ENCODE measurements at places on chromosomes 6 and 20. TPM values are rescaled to one million over a fixed set of nuclear protein-coding genes. Genes with fewer than 3 reads are reported as not detected.

The GMPR gene
- total RNA-seq, result 96.0 TPM

The MAFB gene
- total RNA-seq, result 12.4 TPM

The EPPIN gene
- not detected for total RNA-seq

The SNAI1 gene
- 2.2 TPM for total RNA-seq

The SLC17A2 gene
- total RNA-seq, result not detected

The SIM1 gene
- not detected for total RNA-seq

- DNase-seq, result no peak
- H3K27ac ChIP-seq, result no peak overlapping the region
- no peaks in the 10 kb centered on the region for H3K36me3 ChIP-seq
- H3K4me3 ChIP-seq, result no peak overlapping the region
These were observed 25.2 kb downstream of the TRIM38 start for GRCh38 chr6:25987845-25988244.

GRCh38 chr20:47059536-47059935 is 164.9 kb downstream of the EYA2 start:
- H3K4me3 ChIP-seq, result no peak overlapping the region
- H3K27me3 ChIP-seq, result no peaks in the 10 kb centered on the region
- H3K36me3 ChIP-seq, result no peaks in the 10 kb centered on the region
- DNase-seq, result no peak

DNA sequence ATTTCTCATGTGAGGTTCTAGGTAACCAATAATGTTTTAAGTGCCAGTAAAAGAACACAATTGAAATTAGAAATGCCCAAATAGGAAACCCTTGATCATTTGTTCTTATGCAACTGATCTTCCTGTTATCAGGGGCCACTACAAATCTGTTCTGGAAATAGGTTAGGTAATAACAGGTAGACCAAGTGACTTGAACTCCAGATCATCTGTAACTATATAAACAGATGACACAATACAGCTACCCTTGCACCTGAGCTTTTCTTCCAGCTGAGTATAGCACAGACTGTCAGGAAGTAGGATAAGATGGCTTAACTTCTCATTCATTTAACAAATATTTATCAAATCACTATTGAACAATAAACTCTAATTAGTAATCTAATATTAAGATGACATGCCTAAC is 52.5 kb downstream of the MAN1A1 start:
- H3K27ac ChIP-seq, result no peak overlapping the region
- no peak overlapping the region for H3K4me3 ChIP-seq
- DNase-seq, result no peak
- H3K27me3 ChIP-seq, result no peaks in the 10 kb centered on the region
- peaks cover 12% of the 10 kb centered on the region for H3K4me1 ChIP-seq
- no peaks in the 10 kb centered on the region for H3K36me3 ChIP-seq

DNA sequence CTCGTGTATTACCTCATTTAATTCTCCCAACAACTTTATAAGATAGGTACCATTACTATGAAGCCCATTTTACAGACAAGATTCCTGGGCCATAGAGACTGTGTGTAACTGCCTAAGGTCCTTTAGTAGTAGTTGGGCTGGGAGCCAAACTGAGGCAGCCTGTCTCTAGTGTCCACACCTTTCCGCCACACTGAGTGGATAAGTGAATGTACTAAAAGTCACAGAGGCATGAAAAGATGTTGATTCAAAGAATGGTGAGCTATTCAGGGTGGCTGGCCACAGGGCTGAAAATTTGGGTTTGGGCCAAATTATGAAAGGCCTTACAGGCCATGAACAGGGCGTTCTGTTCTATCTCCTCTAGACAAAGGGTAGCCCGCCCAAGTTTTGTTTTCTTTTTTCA is 11.0 kb downstream of the CD24 start:
- H3K4me1 ChIP-seq, result no peaks in the 10 kb centered on the region
- no peaks in the 10 kb centered on the region for H3K36me3 ChIP-seq

- no peaks in the 10 kb centered on the region for H3K4me1 ChIP-seq
- no peak overlapping the region for H3K4me3 ChIP-seq
- no peaks in the 10 kb centered on the region for H3K36me3 ChIP-seq
- H3K27ac ChIP-seq, result no peak overlapping the region
- peaks cover 18% of the 10 kb centered on the region for H3K27me3 ChIP-seq
These were observed 28.3 kb downstream of the RSPO4 start for GRCh38 chr20:973785-974194.

GRCh38 chr6:117917176-117917575 is 10.1 kb downstream of the SLC35F1 start:
- H3K36me3 ChIP-seq, result no peaks in the 10 kb centered on the region
- no peak for DNase-seq
- no peak overlapping the region for H3K4me3 ChIP-seq
- peaks cover 13% of the 10 kb centered on the region for H3K4me1 ChIP-seq
- peaks cover 36% of the 10 kb centered on the region for H3K27me3 ChIP-seq

GRCh38 chr20:37977338-37977737 is 55.9 kb downstream of the TTI1 start:
- H3K27ac ChIP-seq, result no peak overlapping the region
- DNase-seq, result no peak
- H3K36me3 ChIP-seq, result peaks cover 15% of the 10 kb centered on the region
- H3K4me1 ChIP-seq, result no peaks in the 10 kb centered on the region
- no peak overlapping the region for H3K4me3 ChIP-seq
- H3K27me3 ChIP-seq, result no peaks in the 10 kb centered on the region

- no peaks in the 10 kb centered on the region for H3K27me3 ChIP-seq
- no peak for DNase-seq
These were observed 5.4 kb upstream of the ARID1B start for GRCh38 chr6:156771761-156772160.

- H3K36me3 ChIP-seq, result no peaks in the 10 kb centered on the region
- DNase-seq, result no peak
- no peak overlapping the region for H3K4me3 ChIP-seq
- no peak overlapping the region for H3K27ac ChIP-seq
- peaks cover 2% of the 10 kb centered on the region for H3K27me3 ChIP-seq
These were observed 91.1 kb upstream of the OPRM1 start for GRCh38 chr6:153947808-153948447.

- no peak overlapping the region for H3K27ac ChIP-seq
- DNase-seq, result no peak
- H3K4me3 ChIP-seq, result no peak overlapping the region
- H3K4me1 ChIP-seq, result no peaks in the 10 kb centered on the region
- no peaks in the 10 kb centered on the region for H3K27me3 ChIP-seq
- no peaks in the 10 kb centered on the region for H3K36me3 ChIP-seq
These were observed 109.5 kb upstream of the HSF2 start for GRCh38 chr6:122289762-122290539.
